SK-N-MC (cell line): ENCODE measurements at places on chromosomes 2 and 18.

- DNase-seq = no peak
Measured at GRCh38 chr2:37388074-37388473, 43.6 kb downstream of the QPCT start.

GRCh38 chr2:98416383-98417159 is 28.1 kb upstream of the INPP4A start:
- DNase-seq = no peak

GRCh38 chr2:112814278-112814677 is 22.3 kb downstream of the IL1B start:
- no peak for DNase-seq

DNA sequence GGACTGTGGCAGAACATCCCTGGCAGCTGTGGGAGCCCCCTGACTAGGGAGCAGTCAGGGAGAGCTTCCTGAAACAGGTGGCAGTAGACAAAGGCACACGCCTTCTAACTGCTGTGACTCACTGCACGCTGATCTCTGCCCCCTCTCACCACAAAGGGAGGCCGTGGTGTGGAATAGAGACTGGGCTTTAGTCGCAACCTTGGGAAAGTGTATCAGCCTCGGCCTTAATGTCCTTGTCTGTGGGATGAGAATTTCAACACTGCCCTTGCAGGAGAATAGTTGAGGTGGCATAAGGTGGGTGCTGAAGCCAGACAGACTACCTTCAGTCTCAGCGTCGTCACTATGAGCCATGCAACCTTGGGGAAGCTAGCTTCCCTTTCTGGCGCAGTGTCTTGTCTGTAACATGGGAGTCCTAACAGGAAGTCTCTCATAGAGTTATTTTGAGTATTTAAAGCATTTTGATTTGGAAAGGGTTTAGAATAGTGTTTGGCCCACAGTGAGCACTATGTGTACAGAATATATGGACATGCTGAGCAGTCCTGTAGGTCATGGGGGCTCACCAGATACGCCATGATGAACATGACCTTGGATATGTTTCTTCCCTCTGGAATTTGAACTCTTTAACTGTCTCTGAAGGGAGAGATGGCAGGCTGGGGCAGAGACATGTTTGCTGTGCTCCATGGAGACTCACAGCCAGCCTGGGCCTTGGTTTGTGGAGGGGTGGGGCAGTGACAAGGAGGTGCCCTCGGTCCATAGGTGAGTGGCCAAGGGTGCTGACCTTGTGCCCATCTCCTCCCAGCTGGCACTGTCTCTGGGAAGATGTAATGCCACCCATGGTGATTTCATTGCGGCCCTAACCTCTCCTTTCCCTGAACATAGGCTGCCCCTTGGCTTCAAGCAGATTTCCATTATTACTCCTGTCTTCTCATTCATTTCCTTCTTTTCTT is 29.5 kb upstream of the SMAD7 start:
- DNase-seq = no peak

DNA sequence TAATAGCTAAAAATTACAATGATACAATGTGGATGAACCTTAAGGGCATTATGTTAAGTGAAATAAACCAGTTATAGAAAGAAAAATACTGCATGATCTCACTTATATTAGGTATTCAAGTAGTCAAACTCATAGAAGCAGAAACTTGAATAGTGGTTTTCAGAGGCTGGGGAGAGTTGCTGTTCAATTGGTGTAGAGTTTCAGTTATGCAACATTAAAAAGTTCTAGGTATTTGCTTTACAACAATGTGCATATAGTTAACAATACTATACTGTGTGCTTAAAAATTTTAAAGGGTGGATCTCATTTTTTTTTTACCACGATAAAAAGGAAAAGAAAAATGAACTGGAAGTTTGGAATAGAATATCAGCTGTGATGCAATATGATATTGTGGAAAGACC is 479.1 kb downstream of the SPAG16 start:
- DNase-seq = no peak

GRCh38 chr2:240433973-240434727 is 1.3 kb upstream of the GPC1 start:
- no peak for DNase-seq

DNA sequence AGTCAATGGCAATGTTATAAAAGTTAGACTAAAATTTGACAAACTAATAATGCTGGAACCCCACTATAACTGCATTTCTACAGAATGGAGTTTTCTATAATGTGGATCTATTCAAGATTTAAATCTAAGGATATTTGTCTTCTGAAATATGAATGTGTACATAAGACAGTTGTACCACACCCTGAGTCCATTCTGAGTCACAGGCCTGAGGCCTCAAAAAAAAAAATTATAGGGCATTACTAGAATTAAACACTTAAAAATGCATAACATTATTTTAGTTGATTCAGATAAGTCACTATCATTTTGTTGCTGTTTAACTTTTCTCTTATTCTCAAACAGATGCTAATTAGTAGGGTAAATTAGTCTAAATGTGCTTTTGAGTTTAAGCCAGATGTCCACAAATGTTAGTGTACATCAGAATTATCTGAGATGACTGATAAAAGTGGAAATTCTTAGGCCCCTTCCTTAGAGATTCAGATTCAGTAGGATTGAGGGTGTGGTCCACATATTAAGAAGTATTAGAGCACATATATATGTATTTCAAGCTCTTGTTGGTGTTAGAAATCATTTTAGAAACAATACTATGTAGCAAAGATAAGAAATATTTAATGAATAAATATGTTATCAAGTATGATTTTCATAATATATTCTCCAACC is 42.4 kb upstream of the COL5A2 start:
- no peak for DNase-seq

DNA sequence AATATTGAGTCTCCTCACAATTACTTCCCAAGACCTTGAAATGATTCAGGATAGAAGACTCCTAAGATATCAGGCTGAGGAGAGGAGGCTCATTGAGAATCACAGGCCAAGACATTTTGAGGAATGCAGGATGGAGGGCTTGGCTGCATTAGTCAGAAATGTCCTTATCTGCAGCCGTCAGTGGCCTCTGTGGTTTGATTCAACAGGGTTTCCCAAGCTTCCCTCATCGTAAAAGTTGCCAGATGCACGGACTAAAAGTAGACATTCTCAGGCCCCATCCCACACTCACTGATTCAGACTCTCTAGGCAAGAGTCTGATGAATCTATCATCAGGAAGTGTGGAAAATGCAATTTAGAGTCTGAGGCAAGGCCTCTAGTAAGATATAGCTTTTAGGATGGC is 34.0 kb upstream of the TMEM178A start:
- DNase-seq = no peak

- peak; percentile 97 for DNase-seq
Measured at GRCh38 chr2:152222975-152223637, 47.5 kb upstream of the STAM2 start.
